Stimulated activated effector memory CD8-positive, alpha-beta T cell treated with anti-CD3 and anti-CD28 coated beads, Interleukin-12 subunit alpha, Interleukin-12 subunit beta, amount 100 ng/mL, for 72 hours (primary cell): ENCODE measurements at places on chromosomes 3 and 15.

- DNase-seq, result no peak
Measured at GRCh38 chr15:75068748-75069147, 45.4 kb downstream of the PPCDC start.

DNA sequence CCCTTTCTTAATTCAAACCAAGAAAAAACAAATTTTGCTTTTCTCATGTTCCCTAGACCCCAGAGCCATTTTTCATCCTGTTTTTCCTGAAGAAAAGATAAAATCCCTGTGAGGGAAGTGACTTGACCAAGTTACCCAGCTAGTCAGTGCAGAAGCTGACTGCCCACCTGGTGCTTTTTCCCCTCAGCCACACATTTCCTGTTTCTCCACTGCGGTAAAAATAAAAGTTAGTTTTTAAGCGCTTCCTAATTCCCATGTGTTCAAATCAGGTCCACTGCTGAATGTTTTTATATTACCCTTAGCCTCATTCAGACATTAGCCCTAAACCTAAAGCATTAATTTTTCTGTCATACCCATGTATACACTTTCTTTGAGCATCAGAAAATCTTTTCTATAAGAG, 26.1 kb downstream of the PPP2R3A start:
- no peak for DNase-seq

GRCh38 chr3:136311968-136312367, 61.8 kb downstream of the PCCB start:
- DNase-seq, result no peak

- DNase-seq, result no peak
Measured at GRCh38 chr3:136778865-136779264, 26.7 kb upstream of the STAG1 start.

DNA sequence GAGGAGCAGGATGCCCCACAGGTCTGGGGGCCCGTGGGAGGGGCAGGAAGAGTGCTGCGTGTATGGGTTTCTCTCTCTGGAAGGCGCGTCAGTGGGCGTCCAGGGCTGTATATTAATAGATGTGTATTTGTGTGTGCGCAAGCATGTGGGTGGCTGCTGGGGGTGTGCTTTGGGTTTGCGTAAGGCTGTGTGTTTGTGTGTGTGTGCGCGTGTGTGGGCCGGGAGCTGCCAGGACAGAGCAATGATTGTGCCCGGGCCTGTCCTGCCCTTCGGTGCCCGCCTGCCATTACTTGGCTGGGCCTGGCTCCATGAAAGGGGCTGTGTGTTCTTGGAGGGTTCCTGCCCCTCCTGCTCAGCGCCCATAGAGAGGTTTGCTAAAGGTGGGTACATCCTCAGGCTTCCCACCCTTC, 16.3 kb downstream of the CSPG4 start:
- DNase-seq, result no peak

GRCh38 chr15:63065262-63066221, 23.0 kb downstream of the TPM1 start:
- no peak for DNase-seq

- no peak for DNase-seq
Measured at GRCh38 chr3:4846543-4846942, 132.7 kb upstream of the BHLHE40 start.

DNA sequence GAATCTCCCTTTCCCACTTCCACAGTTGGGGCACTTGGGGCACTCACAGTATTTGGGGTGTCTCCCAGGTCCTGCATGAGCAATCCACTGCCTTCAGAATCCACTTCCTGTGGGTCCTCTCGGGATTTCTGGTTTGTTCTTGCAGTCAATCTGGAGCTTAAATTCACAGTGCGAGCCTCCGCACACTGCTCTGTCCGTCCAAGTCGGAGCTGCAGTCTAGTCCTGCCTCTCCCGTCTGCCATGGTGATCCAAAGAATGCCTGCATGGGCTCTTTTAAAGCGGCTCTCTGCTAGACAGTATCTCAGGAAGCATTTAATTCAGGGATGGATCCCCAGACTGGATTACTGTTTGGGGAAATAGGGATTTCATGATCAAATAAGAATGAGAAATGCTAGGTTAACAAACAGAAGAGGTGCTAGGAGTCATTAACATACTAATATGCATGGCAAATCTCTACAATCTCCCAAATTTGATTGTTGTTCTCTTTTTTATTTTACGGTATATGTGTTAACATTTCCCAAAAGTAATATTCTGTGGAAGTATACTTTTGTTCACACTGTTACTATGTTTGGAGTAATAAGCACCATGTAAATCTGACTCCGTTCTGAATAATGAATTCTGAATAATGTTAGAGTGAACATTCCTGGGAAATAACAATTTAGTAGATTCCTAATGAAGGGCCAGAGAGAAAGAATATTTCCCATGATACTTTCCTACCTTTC, 142.5 kb downstream of the HCN4 start:
- no peak for DNase-seq

- no peak for DNase-seq
Measured at GRCh38 chr15:31230630-31231485, 95.8 kb upstream of the KLF13 start.

GRCh38 chr15:52730173-52730572, 51.0 kb upstream of the ATOSA start:
- DNase-seq, result no peak

GRCh38 chr3:184567946-184568559, 6.5 kb downstream of the EPHB3 start:
- DNase-seq, result no peak

GRCh38 chr3:169058681-169059080, 604.8 kb downstream of the MECOM start:
- DNase-seq, result no peak

- DNase-seq, result no peak
Measured at GRCh38 chr15:33720952-33721351, 247.3 kb upstream of the CHRM5 start.

- no peak for DNase-seq
Measured at GRCh38 chr3:191781044-191781443, 320.1 kb downstream of the PYDC2 start.
